Left lobe of liver (tissue), 2 donors: ENCODE measurements at places on chromosomes 4 and X. TPM values are rescaled to one million over a fixed set of nuclear protein-coding genes. Genes with fewer than 3 reads are reported as not detected.

Gene SLC25A5
- total RNA-seq, result 208 TPM

DNA sequence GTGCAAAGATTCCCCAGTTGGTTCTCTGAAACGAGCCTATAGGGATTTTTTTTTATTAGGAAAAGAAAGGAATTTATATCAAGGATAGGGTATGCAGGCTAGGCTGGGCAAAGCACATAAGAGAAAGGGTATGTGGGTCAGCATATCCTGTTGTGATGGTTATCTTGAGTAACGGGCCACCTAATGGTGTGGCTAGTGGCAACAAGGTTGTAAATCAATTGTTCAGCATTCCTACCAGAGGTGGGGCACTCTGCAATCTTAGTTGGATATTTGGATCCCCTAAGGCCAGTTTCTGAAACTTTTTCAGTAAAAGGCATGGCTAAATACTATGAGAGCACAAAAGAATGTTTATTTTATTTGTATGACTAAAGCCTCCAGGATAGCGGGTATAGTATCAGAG is 42.7 kb downstream of the DCAF12L1 start:
- DNase-seq, result no peak

DNA sequence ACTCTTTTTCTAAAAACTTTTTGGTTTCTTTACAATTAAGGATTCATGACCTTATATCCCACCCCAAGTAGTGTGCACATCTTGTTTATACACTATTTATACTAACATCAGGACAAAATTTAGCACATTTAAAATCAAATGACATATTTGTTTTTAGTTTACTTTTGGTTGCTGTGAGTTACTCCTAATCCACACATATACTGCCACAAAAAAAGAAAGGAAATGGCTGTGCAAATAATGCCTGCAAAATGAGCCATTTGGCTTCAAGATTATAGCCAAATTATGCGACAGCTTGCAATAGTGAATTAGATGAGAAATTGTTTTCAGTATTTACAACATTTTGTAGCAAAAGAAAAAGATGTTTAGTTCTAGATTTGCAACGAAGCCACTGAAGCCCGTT is 10.4 kb upstream of the ARHGEF38 start:
- no peak for DNase-seq

- no peak for DNase-seq
These were observed 14.7 kb upstream of the EPGN start for GRCh38 chr4:74293558-74293957.

- DNase-seq, result no peak
These were observed 444.4 kb upstream of the IGFBP7 start for GRCh38 chr4:57554556-57555092.

Gene FOXR2
- not detected for total RNA-seq

DNA sequence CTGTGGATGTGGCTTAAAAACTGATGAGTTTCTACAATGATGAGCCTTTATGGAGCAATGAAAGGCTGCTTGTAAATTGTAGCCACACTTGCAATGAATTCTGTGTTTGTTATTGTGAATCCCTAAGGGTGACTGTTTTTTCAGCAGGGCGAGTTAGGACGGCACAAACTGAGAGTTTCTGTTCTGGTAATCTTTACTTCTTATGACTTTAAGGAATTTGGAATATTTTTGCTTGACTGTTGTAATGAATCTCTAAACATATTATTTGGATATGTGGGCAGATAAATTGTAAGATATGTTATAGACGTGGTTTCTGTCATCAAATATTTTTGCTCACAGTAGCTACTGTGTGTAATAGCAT is 22.2 kb downstream of the RBPJ start:
- DNase-seq, result no peak

DNA sequence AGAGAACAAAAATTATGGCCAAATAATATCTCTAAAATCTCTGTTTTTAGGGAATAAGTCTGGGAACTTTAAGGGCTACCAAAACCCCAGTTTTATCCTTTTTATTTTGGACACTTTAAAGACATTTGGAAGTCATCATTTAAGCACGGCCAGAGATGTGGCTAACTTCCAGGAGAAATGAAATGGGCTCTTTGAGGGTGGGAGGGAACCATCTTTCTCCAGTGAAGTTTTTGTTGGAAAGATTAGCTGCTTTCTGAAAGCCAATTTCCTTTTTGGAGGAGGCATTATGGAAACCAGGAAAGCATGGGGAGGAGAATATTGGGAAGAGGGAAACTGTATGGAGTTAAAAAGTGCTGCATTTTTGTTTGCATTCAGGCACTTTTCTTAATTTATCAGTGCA is 4.8 kb downstream of the VSIG1 start:
- DNase-seq, result no peak

DNA sequence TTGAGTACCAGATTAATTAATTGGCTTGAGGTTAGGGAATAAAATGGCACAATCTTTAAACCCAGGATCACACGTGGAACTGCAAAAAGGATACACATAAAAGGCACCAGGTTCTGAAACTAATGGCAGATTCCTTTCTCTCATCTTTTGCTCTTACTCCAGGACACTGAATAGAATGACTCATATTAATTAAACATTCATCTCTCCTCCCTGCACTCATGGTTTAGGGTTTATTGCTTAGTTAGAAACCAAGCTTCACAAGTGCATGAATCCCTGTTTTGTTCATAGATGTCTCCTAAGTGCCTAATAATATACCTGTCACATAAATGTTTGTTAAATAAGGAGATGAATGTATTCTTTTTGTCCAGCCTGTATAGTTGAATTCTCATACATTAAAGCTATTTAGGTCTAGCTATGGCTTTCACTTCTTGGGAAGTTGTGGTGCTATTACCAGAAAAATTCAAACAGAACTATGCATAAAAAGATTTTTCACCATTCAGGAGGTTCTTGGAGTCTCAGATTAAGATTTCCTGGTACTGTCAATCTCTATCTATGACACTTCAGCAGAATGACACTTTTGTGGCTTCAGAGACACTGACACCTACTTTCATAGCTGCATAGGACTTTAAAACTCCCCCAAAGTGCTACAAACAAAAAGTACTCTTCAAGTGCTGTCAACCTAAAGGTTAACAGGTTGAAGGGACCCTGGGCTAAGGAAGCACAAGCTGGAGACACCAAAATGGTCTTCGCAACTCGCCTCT is 7.4 kb downstream of the CORIN start:
- DNase-seq, result no peak

Gene ZFP92
- total RNA-seq, result 0.45 TPM

GRCh38 chr4:72513227-72513626 is 55.8 kb downstream of the ADAMTS3 start:
- DNase-seq, result no peak

Gene FGFR3
- 48.5 TPM for total RNA-seq

- no peak for DNase-seq
These were observed 330.5 kb downstream of the RAPGEF2 start for GRCh38 chr4:159433337-159433736.

DNA sequence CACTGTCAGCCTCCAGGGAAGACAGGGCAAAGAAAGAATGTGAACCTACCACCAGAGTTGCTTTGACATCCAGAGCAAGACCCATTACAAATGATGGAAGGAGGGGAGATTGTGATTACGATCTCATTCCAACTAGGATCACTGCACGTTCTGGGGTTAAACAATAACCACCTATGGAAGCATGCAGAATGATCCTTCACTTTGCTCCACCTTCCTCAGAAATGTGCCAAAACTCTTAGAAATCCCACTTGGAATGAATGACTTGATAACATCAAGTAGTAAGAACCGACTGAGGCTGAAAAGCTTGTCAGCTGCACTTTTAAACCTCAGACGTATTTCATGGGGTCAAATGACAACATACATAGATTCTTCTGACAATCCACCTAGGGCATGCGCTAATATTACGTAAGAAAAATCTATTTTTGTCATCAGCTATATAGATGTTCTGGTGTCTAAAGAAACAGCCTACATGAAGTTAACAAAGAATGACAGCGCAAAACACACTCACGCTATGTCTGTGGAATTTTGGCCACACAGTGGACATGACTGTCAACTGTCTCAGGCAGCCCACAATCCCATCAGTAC is 3.5 kb upstream of the STS start:
- DNase-seq, result no peak

GRCh38 chrX:29241809-29242208 is 654.6 kb downstream of the IL1RAPL1 start:
- DNase-seq, result no peak

Gene PLK4
- total RNA-seq, result 0.30 TPM

DNA sequence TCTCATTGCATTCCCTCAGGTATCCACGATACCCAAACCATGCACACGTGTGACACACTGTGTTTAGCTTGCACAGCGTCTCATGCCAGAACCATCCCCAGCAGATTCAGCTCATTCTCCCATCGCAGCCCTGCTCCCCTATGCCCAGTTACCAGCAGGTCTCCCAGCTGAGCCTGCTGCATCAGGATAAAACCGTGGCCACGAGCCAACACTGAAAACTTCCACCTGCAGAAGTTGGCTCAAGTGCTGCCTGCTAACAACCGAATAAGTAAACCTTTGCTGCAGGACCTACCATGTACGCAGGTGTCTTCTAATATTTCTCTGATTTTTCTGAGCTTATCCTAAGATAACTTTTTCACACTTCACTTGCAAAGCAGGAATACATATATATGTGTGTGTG is 120.4 kb upstream of the STS start:
- DNase-seq, result peak; percentile 46

DNA sequence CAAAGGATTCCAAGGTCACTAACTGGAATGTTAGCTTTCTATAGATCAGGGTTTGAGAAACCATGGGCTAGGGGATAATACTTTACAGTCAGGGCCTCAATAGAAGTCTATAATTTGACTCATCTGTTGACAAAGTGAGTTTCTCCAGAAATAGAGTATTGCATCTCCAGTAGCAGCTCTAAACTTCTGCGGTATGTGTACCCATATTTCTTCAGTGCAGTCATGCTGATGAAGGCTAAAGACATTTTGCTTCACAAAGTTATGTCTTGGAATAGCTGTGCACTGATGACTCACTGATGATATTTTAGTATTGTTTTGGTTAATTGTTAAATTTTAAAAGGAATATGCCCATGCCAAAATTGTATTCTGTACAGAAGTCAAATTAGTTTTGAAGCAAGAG is 464.9 kb upstream of the AMOT start:
- DNase-seq, result no peak

Gene NRK
- total RNA-seq, result 0.10 TPM

DNA sequence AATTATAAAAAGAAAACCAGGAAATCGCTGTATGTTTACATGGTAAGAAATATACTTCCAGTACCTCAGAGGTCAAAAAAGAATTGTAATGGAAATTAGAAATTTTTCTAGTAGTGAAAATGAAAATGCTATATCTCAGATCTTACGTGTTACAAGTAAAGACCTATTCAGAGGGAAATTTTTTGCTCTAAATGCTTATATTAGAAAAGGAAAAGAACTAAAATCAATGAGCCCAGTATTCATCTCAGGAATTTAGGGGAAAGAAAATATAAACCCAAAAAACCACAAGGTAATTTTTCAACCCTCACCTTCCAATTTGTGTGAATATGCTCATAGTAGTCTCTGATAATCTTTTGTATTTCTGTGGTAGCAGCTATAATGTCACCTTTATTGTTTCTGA is 145.6 kb downstream of the RAP1GDS1 start:
- DNase-seq, result no peak

Gene GAGE12F
- 0.63 TPM for total RNA-seq

DNA sequence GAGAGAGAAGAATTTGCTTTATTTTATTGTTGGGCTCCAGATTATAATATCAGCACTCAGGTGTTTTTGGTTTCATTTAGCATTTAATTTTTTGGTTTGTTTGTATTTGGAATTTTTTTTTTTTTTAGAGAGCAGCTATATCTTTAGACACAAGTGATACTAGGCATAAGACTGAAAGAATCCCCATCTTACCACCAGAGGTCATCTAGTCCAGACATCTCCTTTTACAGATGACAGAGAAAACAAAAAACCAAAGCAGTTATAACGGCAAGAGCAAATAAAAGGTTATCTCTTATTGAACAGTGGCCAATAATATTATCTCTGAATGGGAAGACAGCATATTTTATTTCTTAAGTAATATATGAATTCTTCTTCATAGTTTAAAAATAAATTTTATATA is 22.8 kb downstream of the USP38 start:
- DNase-seq, result no peak

Gene ART3
- not detected for total RNA-seq

DNA sequence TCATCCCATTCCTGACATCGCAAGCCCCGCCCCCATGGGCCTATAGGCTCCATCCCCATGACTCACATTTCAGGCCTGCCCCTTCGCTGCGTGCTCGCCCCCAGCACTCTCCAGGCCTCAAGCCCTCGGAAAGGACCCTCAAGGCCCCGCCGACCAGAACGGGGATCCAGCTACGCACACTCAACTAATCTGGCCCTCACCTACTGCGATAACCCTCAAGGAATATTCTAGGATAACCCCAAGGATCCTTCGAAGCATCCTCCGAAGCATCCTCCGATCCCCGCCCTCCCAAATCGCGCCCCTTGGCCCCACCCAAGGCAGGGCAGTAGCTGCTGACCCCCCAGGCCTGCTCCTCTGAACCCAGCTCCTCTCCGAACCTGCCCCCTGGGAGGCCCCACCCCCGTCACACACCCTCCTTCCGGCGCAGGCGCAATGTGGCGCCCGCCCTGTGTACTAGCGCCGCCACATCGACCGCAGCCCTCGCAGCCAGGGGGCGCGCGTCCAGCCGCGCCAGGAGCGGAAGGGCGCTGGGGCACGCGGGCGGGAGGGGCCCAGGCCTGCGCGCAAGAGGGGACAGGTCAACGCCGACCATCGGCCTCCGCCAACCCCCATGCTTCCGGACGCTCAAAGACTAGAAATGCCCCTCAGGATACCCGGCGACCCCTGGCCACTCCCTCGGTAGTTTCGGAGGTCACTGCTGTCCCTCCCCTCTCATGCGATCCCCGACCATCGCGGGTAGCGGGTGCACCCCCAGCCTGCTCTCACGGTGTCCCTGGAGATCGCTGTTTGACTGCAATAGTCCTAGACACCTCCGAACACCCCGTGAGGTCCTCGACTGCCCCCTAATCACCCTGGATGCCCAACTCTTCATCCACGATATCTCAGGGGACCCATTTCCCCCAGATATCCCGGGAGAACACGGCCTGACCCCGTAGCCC is 6.4 kb upstream of the MAGIX start:
- DNase-seq, result peak; percentile 89

DNA sequence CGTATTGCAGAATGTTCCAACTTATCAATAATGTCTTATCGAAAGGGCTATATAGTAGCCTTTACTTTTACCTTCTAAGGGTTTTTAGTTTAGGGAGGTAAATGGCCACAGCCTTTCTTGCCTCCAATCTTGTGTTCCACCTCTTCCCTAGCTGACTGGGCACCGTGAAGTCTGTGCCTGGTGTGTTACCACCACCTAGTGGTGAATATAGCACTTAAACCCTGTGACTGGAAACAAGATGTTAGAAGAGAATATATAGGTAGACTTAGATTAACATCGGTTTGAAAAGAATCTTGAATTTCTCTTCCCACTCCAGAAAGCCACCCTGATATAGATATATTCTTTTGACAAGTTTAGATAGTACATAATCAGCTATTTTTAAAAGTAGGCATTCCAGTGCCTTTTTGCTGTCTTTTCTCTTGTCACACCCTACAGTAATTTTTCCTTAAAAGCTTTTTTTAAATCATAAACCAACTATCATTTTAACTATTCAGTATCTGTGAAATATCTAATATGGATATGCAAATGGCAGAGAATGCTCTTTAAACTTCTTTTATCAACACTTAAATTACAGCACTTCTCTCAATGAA is 27.8 kb upstream of the ADH7 start:
- peak; percentile 68 for DNase-seq
